ENCODE measurements at places on chromosomes 5 and 9.

GRCh38 chr9:121289772-121290370, 21.9 kb downstream of the GSN start:
- DNase-seq, result no peak

DNA sequence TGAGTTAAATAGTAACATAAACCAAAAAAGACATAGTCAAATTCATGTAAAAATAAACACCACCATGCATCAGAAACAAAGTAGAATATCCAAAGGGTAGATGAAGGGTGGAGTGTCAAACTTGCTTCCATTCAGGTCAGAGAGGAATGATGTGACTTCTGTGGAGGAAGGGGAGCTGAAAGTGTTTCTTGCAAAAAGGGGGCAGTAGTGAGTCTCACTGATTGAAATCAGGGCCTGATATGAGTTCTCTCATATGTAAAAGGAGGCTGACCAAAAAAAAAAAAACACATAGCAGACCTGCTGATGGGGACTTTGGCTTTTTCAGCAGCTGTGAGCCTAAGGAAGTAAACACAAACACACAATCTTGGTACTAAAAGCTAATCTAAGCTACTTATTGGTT, 38.8 kb upstream of the RGMB start:
- no peak for DNase-seq

- no peak for DNase-seq
Measured at GRCh38 chr5:1555011-1555807, 31.4 kb upstream of the LPCAT1 start.

DNA sequence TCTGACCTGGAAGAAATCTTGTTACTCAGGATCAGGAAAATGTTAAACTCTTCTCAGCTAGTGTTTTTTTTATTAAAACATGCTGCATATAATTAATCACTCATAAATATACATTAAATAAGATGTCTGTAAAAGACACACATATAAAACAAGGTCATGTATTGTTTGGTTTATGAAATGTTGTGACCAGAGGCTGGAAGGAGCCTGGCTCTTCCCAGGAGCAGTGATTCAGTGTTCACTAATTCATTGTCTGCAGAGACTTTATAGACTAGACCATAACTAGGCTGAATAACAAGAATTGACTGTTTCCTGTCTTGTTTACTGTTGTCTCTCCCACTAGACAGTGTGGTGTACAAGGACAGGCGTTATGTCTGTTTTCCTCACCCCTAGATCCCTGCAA, 49.1 kb upstream of the ANKRD55 start:
- DNase-seq, result no peak

DNA sequence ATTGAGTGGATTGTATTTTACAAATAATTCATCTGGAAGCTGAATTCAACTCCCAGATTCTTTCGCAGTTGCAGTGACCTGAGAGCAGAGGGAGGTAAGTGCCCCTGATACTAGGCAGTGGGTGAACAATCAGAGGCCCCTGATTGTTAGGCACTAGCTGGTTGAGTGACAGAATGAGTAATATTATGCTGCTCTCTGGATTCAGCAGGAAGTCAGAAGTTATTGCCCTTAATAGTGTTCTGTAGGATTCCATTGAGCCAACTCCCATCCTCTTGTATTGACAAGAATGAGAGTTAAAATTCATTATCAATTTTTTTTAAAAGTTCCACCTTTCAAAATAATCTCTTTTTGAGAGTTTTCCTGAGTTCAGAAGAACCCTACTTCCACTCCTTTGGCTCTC, 301.2 kb downstream of the DTWD2 start:
- no peak for DNase-seq

DNA sequence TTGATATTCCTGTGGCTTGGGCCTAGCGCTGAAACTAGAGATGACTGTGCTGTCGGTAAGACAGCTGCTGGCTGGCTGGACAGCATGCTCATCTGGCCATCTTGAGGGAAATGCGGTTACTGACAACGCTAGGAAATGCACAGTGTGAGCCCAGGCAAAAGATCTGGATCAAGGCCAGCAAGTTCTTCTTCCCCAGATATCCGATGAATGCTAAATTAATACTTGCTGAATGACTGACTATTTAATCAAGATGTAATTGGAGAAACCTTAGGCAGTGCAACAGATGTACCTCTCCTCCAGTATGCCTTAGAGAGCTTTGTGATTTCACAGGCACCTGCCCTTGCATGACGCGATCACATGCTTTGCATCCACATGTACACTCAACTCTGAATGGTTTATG, 659.1 kb downstream of the EFNA5 start:
- no peak for DNase-seq

- DNase-seq, result no peak
Measured at GRCh38 chr9:74025402-74025925, 471.7 kb upstream of the RORB start.

DNA sequence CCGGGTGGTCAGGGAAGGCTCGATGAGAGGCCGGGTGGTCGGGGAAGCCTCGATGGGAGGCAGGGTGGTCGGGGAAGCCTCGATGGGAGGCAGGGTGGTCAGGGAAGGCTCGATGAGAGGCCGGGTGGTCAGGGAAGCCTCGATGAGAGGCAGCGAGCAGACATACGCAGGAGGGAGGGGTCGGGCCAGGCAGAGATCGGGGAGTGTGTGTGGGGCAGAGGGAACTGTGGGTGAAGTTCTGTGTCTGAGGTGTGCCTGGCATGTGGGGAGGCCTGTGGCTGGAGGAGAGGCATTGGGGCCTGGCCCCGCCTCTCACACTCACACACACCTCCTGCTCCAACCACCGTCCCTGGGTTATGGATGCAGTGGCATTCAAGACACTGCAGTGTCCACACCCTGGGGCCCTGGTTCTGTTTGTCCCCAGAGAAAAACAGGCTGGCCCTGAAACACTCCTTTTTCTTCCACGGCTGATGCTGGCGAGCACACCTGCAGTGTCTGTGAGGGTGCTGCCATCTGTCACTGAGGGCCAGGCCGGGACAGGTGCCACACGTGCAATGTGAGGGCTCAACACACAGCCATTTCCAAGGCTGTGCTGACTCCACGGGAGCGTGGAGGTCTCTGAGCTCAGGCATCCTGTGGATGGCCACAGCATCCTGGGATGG, 6.5 kb upstream of the PLEKHG4B start:
- DNase-seq, result no peak

GRCh38 chr5:159837860-159838259, 78.4 kb upstream of the ADRA1B start:
- DNase-seq, result no peak

DNA sequence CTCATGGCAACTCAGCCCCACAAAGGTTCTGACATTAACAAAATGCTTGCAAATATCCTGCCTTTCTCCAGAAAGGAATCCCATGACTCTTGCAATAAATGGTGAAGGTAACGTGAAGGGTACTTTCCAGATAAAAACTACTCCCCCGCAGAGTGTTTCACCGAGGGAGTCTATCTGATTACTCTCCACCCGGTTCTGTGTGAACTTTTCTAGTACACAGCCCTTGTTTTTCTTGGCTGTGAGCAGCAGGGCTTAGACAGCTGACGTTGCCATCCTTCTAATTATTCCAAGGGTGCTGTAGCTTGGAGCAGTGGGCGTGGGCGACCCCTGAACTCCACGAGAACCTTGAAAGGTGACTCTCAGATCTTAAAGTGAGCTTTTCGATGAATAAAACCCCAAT, 276.0 kb upstream of the IRX4 start:
- no peak for DNase-seq

DNA sequence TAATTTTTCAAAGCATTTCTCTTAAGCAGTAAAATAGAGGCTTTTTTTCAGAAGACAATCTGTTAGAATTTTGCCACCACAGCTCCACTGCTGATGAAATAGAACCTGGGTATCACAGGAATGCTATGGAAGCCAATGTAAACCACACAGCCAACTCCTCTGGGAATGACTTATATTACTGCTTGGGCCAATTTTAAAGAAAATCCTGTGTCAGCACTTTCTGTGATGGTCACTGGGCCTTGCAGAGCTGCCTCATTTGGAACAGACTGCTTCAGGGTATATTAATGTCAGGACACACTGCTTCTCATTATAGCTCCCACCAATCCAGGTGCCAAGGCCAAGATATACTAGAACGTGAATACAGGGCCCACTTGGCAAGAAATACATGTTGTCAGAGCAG, 144.1 kb upstream of the ACTBL2 start:
- no peak for DNase-seq

DNA sequence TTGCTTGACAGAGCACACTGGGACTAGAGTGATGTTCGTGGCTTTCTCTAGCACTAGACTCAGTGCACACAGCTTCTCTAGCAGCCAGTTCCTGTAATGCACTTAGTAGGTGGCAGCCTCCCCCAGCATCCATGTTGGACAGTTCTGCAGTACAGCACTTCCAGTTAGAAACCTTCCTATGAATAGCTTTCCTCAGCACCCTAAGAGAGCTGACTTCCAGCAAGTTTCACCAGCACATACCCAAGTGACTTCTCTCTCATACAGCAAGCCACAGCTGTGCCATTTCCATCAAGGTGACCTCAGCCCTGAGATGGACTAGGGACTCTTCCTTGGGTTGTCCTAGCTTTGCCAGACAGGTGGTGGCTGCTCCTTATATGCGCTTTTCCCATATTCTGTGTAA, 60.4 kb downstream of the PJA2 start:
- DNase-seq, result no peak

- DNase-seq, result no peak
Measured at GRCh38 chr5:118863345-118863744, 125.0 kb downstream of the DTWD2 start.

- no peak for DNase-seq
Measured at GRCh38 chr5:143101121-143101520, 302.4 kb downstream of the NR3C1 start.

GRCh38 chr5:15946026-15946425, 233.6 kb downstream of the MARCHF11 start:
- no peak for DNase-seq

GRCh38 chr5:152072091-152072490, 147.4 kb upstream of the GLRA1 start:
- DNase-seq, result no peak

DNA sequence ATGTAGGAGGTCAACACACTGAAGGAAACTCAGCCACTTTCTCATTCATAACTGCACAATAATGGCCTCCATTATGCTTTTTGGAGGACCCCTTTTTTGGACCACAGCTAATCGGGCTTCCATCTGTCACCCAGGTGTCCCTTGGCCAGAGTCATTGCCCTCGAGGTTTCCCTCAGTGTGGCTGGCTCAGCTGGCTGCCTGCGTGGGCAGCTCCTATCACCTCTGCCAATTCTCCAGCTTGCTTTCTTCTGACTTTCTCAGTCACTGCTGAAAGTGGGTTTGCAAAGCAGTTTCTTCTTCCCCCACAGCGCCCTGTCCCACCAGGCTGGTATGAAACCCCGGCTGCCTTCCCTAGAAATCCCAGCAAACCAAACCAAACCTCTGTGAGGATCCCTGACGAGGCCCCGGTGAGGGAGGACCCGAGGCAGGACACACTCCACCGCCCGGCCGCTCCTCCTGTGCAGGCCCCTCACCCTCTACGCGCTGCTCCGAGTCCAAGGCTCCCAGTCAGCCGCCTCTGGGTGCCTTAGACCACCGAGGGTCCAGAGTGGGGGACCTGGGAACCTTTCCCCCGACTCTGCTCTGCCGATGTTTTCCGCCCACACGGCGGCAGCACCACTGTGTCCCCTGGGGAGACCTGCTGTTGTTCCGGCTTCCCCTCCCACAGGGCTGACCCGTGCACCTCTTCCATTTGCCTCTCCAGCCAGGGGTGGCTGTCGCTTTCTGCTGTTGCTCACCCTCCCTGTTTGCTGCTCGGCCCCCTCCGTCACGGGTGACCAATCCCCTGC, 109.5 kb downstream of the TENT4A start:
- no peak for DNase-seq

DNA sequence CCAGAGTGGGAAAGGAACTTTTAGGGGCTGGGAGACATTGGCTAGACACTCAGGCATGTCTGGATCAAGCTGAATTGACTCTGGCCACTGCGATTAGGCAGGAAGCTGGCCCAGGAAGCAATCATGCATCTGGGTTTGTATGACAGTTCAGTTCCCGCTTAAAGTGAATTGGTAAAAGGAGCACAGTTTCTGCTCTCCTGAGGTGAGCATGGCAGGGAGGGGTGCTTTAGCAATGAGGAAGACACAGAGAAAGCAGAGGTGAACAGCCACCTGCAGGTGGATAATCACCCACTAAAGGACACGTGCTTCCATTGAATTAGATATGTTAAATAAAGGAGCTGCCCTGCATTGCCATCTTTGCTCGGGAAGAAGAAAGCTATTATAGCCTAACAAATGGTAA, 248.1 kb upstream of the MAP3K1 start:
- no peak for DNase-seq

DNA sequence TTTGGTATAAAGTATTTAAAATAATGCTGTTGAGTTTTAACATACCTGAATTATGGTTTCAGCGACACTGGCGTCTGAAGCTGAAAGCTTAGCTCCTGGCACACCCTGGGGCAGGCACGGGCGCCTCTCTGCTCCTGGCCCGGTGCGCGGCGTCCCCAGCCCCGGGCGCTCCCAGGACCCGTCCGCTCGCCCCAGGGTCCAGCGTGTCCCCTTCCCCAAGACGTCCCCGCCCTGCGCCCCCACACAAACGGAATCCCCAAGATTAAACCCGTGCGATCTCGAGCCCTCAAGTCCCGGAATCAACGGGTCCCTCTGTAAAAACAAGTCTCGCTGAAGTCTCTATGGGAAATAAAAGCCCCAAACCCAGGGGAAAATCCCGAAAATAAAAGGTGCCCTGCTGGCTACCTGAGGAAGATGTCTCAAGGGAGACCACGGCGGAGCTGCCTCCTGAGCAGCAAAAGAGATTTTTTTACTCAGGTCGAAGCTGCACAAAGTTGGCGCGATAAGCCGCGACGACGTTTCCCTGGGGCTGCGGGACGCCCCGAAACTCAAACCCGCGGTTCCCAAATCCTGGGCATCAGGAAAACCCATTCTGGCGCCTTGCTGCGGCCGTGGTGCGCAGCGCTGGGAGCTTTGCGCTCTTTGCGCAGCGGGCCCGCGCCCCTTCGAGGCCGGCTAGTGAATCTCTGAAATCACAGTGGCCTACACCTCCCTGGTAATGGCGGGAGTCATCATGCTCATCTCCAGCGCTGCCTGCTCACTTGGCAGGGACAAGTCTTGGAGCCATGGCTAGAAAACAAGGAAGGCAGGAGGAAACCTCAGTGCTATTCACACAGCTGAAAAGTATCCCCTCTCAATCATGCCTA, 6.3 kb upstream of the IFNA8 start:
- DNase-seq, result no peak

GRCh38 chr9:11506980-11507379, 894.2 kb upstream of the PTPRD start:
- DNase-seq, result no peak
